ENCODE measurements at places on chromosomes 7 and 10. TPM values are rescaled to one million over a fixed set of nuclear protein-coding genes. Genes with fewer than 3 reads are reported as not detected.

LBX1 gene
- total RNA-seq: not detected

PTN gene
- total RNA-seq: not detected

ACBD7 gene
- 0.76 TPM for total RNA-seq

ARHGAP21 gene
- 126 TPM for total RNA-seq

SPDYE1 gene
- total RNA-seq: not detected

BAIAP2L1 gene
- total RNA-seq: 0.09 TPM

BMPER gene
- 1.1 TPM for total RNA-seq

APBB1IP gene
- 0.11 TPM for total RNA-seq

TCF7L2 gene
- 2.4 TPM for total RNA-seq

NAT16 gene
- total RNA-seq: not detected

GIMAP8 gene
- total RNA-seq: 241 TPM

DBNL gene
- total RNA-seq: 99.4 TPM

HOXA9 gene
- total RNA-seq: 2.6 TPM

TRPV6 gene
- not detected for total RNA-seq

C10orf62 gene
- total RNA-seq: not detected

SLC39A12 gene
- not detected for total RNA-seq

DENND2A gene
- 1.0 TPM for total RNA-seq

GIMAP4 gene
- total RNA-seq: 389 TPM

CALN1 gene
- 2.4 TPM for total RNA-seq

TMEM196 gene
- total RNA-seq: not detected

RPEL1 gene
- 0.09 TPM for total RNA-seq

KEL gene
- not detected for total RNA-seq

SPDYE16 gene
- total RNA-seq: not detected

TMEM270 gene
- total RNA-seq: not detected

HEPACAM2 gene
- not detected for total RNA-seq

CYP2C8 gene
- total RNA-seq: not detected

Data from dermis lymphatic vessel endothelial cell (primary cell).